ENCODE measurements at places on chromosomes 13 and 19.

- no peak for DNase-seq
Measured at GRCh38 chr13:99967498-99967868, 4.1 kb downstream of the ZIC5 start.

DNA sequence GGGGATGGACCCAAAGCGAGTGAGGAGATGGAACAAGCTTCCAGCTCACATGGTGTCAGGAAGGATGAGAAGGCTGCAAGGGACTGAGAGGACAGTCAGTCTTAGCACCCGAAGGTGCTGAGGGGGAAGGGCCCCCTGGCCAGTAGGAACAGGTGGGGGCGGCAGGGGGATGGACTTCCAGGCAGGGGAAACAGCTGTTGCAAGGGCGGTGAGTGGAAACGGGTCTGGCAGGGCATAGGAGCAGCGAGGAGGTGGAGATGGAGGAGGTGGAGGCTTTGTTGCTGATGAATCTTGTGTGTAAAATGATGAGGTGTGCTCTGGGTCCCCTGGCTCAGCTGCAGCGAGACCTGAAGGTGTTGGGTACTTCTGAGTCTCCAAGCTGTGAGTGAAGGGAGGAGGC lies 1.2 kb downstream of the MAP1S start:
- DNase-seq, result no peak

- peak; percentile 53 for DNase-seq
Measured at GRCh38 chr19:45641274-45642105, 2.3 kb upstream of the EML2 start.

GRCh38 chr13:40676007-40676406 lies 9.6 kb upstream of the FOXO1 start:
- no peak for DNase-seq

DNA sequence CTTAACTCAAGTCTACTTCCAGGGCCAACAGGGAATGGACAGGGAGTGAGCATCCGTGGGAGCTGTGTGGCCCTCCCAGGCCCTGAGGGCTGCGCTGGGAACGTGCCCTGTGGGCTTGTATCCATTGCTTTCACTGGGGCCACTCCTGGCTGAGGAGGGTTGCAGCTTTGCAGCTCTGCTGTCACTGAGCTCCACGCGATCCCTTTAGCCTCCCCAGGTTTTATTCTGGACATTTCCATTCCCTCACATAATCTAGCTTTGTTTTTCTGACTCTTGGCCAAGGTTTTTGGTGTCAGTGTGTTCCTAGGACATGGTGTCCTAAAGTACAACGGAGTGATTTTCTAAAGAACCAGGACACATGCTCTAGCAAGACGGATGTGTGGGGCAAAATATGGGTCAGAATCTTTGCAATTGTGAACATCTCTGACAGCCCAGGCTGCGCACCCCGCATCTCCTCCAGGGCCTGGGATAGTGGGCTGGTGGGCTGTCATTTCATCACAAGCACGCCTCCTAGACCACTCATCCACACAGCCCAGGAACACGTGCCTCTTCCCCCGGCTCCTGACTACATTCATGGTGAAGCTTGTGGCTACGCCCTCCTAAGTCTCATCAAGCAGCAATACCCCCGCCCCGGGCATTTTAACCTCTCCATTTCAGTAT lies 28.0 kb downstream of the GGACT start:
- DNase-seq, result no peak

- DNase-seq, result no peak
Measured at GRCh38 chr19:30621326-30621920, 249.2 kb downstream of the ZNF536 start.

GRCh38 chr19:4054441-4055208 lies 12.1 kb downstream of the ZBTB7A start:
- no peak for DNase-seq

GRCh38 chr13:108609353-108609752 lies 20.1 kb upstream of the MYO16 start:
- DNase-seq, result no peak

- DNase-seq, result no peak
Measured at GRCh38 chr19:35328851-35329285, at the start of gene CD22. Gene CD22 (plus strand): TSS chr19:35329187. CDS start chr19:35332041, 2,854 bp downstream.

DNA sequence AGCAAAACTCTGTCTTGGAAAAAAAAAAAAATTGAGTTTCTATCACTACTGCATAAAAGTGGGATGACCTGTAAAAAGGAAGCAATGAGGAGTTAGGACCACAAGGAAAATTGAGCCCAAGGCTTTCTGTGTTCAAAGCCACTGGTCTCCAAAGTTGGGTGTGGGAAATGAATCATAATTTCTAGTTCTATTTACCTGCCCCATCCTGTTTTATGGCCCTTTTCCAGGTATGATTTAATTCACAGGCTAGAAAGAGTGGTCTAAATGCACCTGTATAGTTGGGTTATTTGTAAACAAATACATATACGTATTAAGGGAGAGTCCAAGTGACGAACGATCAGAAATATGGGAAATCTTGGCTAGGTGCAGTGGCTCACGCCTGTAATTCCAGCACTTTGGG lies 5.9 kb upstream of the DCAF15 start:
- no peak for DNase-seq

GRCh38 chr13:71380191-71380590 lies 486.8 kb downstream of the DACH1 start:
- DNase-seq, result no peak

DNA sequence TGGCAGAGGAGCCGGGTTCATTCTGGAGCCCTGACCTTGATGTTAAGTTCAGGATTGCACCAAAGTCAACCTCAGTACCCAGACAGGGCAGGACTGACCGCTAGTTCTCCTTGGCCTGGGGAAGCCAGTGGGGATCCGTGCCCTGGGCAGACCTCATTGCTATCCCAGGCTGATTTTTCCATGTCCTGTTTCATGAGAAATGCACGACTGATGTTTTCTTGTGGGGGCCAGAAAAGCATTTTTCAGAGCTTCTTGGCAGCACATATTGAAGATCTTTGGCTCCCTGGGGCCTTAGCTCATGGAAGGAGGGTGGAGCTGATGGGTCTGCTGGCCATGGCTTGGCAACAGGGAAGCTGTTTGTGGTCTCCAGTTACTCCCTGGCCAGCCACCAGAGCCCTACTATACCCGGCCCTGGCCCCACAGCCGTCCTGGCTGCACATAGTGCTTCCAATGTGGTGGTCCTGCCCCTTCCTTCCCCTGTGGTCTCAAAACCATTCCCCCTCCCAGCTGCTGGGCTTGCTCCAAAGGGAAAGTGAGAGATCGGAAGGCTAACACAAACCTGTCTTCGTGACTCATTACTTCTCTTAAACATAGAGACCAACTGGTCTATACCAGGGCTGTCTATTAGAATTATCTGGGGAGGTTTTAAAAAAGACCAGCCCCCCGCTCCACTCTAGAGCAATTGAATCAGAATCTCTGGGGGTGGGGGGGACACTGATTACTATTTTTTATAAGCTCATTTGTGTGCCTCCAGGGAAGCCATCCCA lies 11.2 kb downstream of the IL17D start:
- no peak for DNase-seq

DNA sequence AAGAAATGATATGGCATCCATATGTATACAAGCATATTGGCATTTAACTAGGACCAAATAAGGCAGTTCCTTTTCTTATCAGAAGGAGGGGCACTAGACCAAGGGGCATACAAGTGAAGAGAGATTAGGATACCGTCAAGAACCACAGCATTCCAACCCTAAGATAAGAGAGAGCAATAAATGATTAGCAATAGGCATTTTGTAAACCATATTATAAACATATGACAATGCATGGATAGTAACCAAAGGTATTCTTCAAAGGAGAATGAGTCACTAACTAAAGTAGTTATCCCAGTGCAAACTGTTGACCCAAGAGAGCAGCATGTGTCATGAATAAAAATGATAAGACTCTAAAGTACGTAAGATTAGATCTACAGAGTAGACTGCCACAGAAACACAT lies 500.9 kb upstream of the HTR2A start:
- DNase-seq, result no peak

DNA sequence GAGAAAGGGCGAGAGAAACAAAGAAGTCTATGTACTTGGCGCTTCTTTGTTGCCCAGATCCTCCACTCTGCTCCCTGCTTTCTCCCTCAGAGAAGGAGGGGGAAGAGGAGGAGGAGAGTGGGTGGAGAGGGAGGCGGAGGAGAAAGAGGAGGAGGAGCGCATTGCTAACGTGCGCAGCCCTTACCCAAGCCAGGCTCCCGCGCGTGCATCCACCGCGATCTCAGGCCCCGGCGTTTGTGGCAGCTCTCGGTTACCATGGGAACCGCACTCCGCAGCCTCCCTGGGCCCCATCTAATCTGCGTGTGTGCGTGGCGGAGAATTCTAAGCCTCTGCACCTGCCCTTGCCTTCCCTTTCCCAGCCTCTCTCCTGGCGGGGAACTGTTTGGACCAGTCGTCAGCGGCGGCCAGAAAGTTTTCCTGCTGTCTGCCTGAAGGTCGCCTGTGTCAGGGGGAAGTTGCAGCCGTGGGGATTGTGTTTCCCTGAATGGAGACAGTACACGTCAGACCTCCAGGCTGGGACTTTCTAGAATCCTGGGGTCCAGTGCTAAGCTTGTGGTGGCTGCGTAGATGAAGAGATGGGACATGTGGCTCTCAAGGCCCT lies at the start of gene ERICH6B:
Gene ERICH6B, minus strand, starts transcription at position 239 of the 601 bp plus-strand sequence. CDS start 18,734 bp downstream, outside the sequence.
- DNase-seq, result no peak

- no peak for DNase-seq
Measured at GRCh38 chr13:33494596-33495204, 209.1 kb upstream of the STARD13 start.

DNA sequence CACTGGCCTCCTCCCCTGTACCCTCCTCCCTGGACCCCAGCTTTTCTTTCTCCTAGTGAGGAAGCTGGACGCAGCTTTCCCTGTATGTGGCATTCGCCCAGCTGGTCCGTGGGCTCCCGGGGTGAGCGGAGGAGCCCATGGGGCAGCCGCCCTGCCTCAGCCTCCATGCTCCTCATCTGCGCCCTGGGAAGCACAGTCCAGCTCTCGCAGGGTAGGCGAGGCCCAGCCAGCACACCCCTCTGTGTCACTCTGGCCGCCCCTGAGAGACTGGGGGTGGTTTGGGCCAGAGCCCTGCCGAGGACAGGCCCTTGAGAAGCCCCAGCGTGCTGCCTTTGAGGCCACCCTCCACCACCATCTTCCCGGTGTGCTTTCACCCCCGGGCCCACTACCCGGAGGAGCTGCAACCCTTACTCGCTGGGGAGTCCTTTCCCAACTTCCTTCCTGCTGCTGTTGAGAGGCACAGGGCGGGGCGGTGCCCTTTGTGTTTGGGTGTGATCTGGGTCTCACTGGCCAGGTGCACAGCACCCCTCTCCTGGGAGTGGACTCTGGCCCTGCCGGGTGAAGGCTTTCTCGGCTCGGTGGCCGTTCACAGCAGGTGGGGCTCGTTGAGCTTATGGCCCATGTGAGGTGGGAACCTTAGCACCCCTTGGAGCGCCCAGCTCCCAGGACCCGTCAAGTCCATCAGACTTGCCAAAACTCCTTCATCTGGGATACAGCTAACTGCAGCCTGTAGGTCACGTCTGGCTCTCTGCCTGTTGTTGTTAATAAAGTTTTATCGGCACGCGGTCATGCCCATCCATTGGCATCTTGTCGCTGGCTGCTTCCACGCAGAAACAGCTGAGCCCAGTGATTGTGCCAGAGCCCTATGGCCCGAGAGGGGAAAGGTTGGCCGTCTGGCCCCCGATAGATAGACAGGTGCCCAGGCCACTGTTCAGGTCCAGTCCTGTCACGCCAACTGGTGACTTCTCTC lies 3.2 kb downstream of the NCLN start:
- DNase-seq, result no peak

- DNase-seq, result no peak
Measured at GRCh38 chr19:22144394-22144793, 52.4 kb downstream of the ZNF676 start.

DNA sequence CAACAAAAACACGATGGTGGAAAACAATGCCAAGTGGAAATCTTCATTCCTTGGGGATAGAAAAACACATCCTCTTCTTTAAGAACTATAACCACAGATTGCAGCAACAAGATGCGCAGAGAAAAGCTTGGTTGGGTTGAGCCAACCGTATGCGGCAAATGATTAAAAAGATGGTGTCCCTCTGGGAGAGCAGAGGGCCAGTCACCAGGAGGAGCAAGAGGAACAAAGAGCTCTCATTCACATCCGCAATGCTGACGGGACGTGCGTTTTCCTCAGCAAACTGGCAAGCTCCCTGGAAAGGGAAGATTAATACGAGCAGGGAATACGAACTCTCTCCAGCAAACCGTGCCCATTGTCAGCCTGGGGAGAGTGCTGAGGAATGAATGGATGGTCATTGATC lies 141.6 kb downstream of the KATNAL1 start:
- no peak for DNase-seq

DNA sequence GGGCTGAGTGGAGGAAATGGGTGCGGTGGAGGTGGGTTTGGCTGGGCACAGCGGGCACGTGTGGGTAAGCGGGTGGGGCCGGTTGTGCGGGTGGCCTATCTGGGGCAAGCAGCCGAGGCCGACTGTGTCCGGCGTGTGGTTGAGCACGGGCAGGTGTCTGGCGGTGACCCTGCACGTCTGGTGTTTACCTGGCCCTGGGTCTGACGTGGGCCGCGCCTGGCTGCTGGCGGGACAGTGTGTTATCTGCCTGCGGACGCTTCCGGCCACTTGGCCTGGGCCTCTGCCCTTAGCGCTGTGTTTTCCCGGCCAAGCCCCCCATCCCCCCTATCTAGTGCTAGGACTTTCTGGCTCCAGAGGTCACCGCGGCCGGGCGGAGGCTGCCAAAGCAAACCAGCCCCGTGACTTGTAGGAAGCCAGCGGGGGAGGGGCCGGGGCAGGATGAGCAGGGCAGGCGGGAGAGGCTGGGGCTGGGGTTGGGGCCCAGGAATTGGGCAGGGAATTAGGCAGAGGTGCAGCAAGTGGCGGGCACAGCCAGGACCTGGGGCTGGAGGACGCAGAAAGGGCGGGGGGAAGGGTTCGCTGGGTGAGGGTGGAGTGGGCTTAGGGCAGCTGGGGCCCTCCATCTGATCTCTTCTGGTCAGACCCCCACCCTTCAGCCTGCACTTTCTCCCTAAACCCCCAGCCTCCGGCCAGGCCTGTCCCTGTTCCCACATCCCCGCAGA lies 534 bp upstream of the HPN start:
- no peak for DNase-seq

- DNase-seq, result no peak
Measured at GRCh38 chr19:45475537-45476291, 7.9 kb downstream of the FOSB start.

DNA sequence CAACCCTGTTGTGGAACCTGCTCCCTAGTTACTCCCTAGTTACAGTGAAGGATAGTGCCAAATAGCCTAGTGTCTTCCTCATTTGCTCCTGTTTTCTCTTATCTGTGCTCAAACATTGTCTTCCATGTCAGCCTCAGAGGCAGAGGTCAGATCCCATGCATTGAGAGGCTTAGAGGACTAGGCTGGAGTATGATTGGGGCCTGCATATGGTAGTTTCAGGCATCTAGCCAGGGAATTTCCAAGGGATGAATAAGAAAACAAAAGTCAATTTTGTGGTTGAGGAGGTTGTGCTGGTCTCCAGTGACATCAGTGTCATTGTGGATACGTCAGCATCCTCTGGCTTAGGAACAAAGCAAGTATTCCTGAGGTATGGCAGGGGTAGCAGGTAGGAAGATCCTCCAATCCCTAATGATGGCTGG lies 9.4 kb downstream of the ZNF546 start:
- no peak for DNase-seq

DNA sequence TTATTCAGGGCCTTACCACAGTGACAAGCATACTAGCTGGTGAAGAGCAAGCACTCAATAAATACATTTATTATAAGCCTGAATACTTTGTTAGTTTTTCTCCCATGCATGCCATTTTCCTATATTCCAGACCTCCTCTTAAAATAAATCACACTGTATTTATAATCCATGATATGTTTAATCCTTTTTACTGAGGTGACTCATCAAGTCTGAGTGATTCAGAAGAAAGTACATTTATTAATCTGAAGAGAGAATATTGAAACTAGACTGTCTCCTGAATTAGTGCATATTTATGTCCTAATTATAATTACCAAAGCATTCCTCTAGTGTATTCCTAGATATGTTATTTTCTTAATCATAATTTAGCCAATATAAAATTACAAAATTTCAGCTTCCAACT lies 323.3 kb downstream of the NALCN start:
- DNase-seq, result no peak
